ENCODE measurements at places on chromosomes 4 and X.

- H3K27me3 ChIP-seq = peaks cover 5% of the 10 kb centered on the region
- peaks cover 20% of the 10 kb centered on the region for H3K4me1 ChIP-seq
- no peaks in the 10 kb centered on the region for H3K36me3 ChIP-seq
- no peak for DNase-seq
These were observed 5.1 kb downstream of the EFNB1 start for GRCh38 chrX:68833855-68834331.

DNA sequence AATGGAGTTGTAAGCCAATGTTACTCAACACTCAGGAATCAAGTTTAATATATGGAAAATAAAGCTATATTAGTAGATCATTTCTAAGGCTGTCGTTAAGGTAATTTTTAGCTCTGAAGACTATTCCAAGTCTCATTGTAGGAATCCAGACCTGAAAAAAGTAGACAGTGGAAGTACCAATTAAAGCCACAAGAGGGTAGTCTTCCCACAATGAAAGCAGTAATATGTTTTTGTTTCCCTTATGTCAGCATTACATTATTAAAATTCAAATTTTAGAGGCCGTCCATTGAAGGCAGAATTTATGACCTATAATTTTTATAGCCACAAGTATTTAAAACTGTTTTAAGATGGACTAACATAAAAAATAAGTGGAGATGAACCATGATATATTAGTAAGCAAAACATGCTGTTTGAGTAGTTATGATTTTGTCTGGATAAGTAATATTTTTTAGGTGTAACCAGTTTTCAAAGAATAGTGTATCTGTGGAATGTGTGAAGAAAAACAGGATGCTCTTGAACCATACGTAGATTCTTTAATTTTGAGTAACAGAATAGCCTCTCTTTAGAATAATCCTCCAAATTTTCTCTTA, 372.6 kb upstream of the TECRL start:
- no peaks in the 10 kb centered on the region for H3K27me3 ChIP-seq
- no peak overlapping the region for H3K27ac ChIP-seq
- no peaks in the 10 kb centered on the region for H3K36me3 ChIP-seq
- H3K4me1 ChIP-seq = peaks cover 41% of the 10 kb centered on the region

- no peaks in the 10 kb centered on the region for H3K27me3 ChIP-seq
- H3K27ac ChIP-seq = no peak overlapping the region
- no peak overlapping the region for H3K4me3 ChIP-seq
These were observed 102.7 kb downstream of the SH3BGRL start for GRCh38 chrX:81304563-81304962.

DNA sequence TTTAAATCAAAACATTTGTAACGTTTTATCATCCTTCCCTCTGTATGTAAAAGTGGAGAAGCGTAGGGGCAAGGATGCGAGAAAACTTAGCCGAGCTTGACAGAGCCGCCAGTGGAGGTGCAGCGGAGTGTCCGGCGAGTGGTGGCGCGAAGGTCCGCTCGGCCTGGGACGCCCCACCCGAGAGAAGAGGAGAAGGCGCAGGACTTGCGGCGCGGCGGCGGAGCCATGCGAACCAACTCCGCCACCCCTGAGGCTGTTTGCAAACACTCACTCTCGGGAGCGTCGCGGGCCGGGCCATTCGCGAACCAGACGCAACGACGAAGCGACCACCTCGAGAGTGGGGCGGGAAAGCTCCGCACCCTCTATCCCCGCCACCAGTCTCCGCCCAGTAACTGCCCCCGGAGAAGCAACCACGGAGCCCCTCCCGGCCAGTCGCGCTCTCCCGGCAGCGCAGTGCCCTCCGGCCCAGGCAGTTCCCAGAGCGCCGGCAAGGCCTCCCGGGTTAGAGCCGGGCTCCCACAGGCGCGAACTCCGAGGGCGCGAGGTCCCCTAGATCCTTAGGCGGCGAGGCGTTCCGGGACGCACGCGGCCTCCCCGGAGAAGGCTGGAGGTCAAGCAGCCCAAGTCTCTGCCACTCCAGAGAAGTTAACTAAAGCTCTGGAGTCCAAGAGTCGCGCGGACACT, 2.3 kb upstream of the MAB21L2 start:
- no peaks in the 10 kb centered on the region for H3K4me1 ChIP-seq
- H3K4me3 ChIP-seq = no peak overlapping the region
- H3K27me3 ChIP-seq = no peaks in the 10 kb centered on the region
- H3K27ac ChIP-seq = no peak overlapping the region
- DNase-seq = no peak

- H3K4me1 ChIP-seq = no peaks in the 10 kb centered on the region
- H3K36me3 ChIP-seq = peaks cover 27% of the 10 kb centered on the region
- no peaks in the 10 kb centered on the region for H3K27me3 ChIP-seq
- H3K4me3 ChIP-seq = no peak overlapping the region
- no peak for DNase-seq
- no peak overlapping the region for H3K27ac ChIP-seq
These were observed 14.7 kb upstream of the HSD17B13 start for GRCh38 chr4:87337361-87337760.

DNA sequence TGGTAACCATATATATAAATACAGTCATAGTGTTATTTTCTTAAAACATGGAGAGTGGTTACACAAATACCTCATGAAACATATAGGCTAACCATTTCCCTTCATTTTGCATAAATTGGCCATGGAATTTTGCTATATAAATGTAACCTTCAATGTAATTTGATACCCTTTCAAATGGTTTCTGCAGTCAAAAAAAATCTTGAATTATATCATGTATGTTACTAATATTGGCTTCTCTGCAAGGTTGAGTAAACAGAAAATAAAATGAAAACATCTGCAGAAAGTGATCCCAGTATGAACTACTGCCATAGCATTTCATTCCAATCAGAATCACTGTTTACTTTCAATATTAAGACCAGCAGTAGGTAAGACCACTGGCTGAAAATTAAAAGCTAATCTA, 1165.9 kb upstream of the TENM3 start:
- DNase-seq = no peak
- no peak overlapping the region for H3K27ac ChIP-seq
- no peaks in the 10 kb centered on the region for H3K36me3 ChIP-seq
- no peak overlapping the region for H3K4me3 ChIP-seq
- peaks cover 3% of the 10 kb centered on the region for H3K4me1 ChIP-seq
- H3K27me3 ChIP-seq = no peaks in the 10 kb centered on the region

DNA sequence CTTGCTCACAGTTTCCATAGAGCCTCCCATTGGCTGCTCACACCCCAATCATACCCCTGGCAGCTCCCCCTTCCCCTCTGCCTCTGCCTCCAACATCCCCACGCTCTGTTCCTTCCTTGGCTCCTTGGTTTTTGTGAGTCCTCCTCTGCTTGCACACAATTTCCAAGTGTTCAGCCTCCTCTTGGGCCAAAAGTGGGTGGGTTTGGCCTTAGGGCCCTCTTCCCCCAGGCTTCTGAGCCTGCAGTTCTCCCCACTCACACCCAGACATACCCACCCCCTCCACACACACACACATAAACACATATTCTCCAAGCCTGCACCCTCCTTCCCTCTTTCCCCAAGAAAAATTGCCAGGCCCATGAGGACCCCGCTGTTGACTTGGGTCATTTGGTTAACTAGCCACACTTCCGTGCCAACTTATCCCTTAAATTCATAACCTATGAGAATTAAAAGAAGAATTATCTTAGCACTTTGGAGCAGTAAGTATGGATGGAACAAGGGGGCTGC, 4.5 kb downstream of the APLN start:
- no peak overlapping the region for H3K4me3 ChIP-seq
- DNase-seq = no peak
- H3K36me3 ChIP-seq = no peaks in the 10 kb centered on the region
- no peak overlapping the region for H3K27ac ChIP-seq
- H3K4me1 ChIP-seq = peaks cover 13% of the 10 kb centered on the region

Data from SJCRH30 (cell line).